Renal pelvis (tissue), 12 donors: ENCODE measurements at places on chromosomes 4 and X. TPM values are rescaled to one million over a fixed set of nuclear protein-coding genes. Genes with fewer than 3 reads are reported as not detected.

DNA sequence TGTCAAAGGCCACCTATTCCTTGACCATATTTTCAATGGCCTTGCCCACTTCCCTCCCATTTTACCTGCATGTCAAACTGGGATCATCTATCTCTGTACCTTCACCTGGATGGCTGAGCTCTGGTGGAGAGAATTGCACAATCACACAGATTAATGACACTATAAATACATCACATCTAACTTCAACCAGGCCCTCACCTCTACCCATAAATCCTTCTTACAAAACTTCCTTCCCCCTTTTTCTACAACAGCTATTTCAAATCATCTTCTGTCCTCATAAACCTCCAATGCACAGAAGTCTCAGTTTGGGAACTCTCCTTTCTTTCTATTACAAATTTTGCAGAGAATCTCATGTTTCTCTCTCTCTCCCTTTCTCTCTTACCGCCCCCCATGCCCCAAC lies 9.2 kb downstream of the PALLD start:
- no peak for DNase-seq

DNA sequence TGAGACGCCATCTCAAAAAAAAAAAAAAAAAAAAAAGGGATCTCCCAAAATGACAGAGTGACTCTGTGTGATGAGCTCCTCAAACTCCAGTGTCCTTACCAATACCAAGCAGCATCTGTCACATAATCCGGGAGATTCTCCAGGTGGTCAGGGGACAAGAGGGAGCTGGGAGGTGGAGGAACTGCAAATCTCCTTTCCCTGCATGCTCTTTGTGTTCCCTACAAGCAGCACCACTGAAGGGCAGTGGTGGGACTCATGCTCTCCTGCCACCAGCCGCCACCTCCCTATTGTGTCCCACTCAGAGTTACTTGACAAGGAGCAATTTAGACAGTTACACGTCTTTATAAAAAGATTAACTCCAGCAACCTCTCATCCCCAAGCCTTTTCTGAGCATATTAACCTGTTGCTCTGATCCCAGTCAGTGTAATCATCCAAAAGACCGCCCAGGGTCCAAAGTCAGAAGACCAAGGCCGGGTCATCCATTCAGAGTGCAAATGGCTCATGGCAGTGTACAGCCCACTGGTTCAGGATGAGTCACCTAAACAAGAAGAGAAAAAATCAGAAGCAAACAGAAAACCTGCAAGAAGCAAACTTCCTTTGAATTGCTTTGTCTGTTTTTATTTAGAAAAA lies 23.6 kb downstream of the MGST2 start:
- peak; percentile 15 for DNase-seq

The SFRP2 gene
- 14.7 TPM for polyA plus RNA-seq

DNA sequence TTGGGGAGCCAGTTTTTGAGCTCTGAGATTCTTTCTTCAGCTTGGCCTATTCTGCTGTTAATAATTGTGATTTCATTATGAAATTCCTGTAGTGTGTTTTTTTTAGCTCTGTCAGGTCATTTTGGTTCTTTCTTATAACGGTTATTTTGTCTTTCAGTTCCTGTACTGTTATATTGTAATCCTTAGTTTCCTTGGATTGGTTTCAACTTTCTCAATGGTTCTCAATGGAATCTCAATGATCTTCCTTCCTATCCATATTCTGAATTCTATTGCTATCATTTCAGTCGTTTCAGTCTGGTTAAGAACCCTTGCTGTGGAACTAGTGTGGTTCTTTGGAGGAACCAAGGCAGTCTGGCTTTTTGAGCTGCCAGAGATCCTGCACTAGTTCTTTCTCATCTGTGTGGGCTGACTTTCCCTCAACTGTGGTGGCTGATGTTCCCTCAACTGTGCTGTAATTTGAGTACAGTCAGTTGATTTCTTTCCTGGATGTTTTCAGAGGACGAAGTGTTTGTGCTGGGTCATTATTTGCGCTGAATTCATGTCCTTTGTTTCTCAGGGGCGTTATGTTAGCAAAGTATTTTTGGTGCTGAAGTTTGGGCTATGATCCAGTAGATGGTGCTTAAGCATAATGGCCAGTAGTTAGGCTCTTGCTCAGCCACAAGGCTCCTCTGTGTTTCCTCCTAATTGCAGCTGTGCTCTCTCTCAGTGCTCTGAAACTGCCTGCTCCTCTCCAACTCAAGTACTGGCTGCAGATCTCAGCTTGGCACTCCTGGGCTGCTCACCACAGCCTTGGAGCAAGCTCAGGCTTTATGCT lies 27.5 kb downstream of the ENPEP start:
- DNase-seq: no peak

The DRD5 gene
- 0.80 TPM for polyA plus RNA-seq

DNA sequence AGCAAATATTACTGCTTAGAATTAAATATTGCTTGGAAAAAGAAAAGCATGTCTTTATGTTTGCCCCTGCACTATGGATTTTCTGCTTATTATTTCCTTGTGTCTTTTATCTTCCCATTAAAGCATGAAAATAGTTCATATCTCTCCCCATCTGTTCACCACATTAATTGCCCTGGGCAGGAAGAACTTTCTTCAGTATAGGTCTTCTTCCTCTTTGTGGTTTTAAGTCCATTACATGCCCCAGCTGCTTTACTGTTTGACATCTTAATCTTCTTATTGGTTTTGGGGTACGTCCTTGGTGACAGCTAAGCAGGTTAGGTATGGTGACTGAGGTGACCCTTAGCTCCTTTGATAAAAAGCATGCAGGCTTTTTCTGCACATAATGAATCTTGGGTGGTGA lies 157.3 kb downstream of the AASDH start:
- DNase-seq: no peak

GRCh38 chr4:108335081-108335480 lies 166.3 kb upstream of the LEF1 start:
- DNase-seq: no peak

GRCh38 chr4:141565379-141566089 lies 70.8 kb upstream of the IL15 start:
- DNase-seq: peak; percentile 33

DNA sequence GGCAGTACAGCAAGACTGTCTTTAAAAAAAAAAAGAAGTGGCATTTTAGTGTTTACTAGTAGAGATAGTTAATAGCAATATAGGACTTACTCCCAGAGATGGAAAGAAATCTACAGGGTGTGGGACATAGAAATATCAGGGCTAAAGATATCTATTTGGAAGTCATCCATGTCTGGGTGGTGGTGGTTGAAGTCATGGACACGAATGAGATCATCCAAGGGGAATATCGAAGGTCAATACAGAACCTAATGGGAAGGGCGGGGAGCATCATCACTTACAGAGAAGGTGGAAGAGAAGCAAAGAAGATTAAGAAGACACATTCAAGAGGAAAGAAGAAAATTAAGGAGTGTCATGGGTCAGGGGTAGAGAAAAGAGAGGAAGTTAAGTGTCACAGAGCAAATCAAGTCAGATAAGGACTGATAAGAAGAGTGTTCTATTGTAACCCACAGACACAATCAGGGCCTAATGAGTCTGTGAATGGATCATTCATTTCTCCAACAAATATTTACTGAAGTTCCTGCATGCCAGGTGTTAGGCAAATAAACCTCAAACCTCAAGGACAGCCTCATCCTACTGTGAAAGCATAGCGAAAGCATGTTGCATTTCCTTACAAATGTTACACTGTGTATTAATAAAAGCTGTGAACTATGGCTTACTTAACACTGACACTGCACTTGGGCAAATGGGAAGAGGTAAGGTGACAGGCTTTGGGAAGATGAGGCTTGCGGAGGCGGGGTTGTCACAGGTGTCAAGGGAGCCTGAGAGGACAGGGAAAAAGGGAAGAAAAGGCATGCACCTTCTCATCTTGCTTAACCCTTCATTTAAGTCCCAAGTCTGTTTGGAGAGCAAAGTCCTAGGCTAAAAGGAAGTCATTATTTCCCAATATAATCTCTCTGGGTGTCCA lies 65.3 kb downstream of the ELOVL6 start:
- no peak for DNase-seq

DNA sequence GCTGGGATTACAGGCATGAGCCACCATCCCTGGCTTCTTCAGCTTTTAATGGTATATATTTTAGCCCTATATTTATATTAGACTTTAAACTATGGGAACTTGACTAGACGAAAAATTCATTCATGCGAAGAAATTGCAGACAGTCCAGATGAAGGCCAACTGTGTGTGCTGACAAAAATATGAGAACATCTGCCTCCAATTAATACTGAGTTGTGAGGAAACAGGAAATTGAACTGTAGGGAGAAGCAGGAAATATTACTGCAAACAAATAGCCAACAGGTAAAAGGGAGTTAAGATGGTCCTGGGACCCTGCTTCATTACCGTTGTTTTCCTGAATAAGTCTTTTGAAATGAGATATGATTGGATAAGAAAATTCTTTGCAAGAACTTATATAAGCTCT lies 26.3 kb downstream of the MGARP start:
- no peak for DNase-seq

DNA sequence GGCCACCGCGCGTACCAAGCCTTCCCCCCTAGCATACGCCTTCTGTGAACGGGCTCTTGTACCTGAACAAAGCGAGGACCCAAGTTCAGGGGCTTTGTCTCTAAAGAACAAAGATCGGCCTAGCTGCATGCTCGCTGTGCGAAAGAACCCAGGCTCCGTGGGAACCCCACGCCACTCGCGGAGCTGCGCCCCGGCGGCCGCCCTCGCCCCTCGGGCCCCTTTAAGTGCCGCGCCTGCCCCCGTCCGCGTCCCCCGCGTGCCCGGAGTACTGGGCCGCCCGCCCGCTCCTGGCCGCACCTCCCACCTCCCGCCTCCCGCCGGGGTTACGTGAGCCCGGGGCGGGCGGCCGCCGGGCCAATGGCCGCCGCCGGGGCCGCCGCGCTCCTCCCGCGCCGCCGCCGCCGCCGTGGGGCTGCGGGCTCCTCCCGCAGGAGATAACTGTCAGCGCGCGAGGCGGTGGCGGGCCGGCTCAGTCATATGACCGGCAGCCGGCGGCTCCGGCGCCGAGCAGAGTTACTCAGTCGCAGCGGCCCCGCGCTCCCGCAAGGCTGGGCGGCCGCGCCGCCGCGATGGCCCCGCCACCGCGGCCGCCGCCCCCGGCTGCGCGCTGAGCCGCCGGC lies at the start of gene FNIP2:
Gene FNIP2, plus strand, starts transcription at position 472 of the 620 bp plus-strand sequence. CDS start 187 bp downstream, outside the sequence.
- DNase-seq: peak; percentile 78

The AKAP4 gene
- polyA plus RNA-seq: 0.09 TPM

- DNase-seq: no peak
These were observed 205.9 kb upstream of the VCX start for GRCh38 chrX:7637066-7637465.

- no peak for DNase-seq
These were observed 162.7 kb upstream of the KIT start for GRCh38 chr4:54495091-54495490.

The PDE6B gene
- 40.3 TPM for polyA plus RNA-seq

- no peak for DNase-seq
These were observed 260.5 kb downstream of the IQCM start for GRCh38 chr4:149555146-149555545.

The REELD1 gene
- 1.1 TPM for polyA plus RNA-seq

The F9 gene
- polyA plus RNA-seq: not detected

The DCX gene
- polyA plus RNA-seq: 2.1 TPM

DNA sequence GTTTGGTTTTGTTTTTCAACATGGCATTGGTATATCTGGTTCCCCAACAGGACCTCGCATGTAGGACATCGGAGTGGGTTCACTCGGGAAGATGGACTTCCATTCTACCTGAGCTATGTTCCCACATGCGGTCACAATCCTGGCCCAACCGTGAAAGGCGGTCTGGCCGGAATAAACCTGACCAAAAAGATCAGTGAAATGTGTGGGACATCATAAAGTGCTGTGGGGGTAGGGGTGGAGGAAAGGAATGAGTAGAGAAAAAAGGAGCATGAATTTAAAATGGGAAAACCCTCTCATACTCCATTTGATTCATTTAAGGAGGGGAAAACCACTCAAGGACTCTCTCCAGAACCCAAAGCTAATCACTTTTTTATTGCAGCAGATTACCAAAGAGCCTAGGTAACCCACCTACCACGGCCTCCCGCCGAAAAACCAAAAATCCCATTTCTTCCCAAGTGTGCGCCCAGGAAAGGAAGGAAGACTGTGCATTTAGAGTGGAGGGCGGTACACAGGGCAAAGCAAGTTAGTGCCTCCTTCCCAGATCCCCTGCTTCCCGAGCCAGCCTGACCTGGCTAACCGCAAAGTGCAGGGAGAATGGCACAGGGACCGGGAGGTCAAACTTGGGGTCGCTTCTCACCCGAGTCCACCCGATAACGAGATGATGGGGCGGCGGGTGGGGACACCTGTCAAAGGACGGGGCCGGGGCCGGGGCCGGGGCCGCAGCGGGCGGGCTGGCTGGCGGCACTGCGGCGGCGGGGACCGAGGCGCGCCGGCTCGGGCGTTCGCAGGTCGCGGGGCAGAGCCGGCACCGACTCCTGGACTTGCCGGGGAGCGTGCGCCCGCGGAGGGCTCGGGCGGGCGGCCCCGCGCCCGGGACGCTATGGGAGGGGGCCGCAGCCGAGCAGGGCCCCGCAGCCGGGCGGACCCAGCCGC lies 669 bp downstream of the TMEM150C start:
- no peak for DNase-seq

The LRIT3 gene
- 0.34 TPM for polyA plus RNA-seq

- DNase-seq: no peak
These were observed 177.5 kb downstream of the ENOX2 start for GRCh38 chrX:130725519-130725918.

- DNase-seq: peak; percentile 36
These were observed 2.2 kb upstream of the CFI start for GRCh38 chr4:109803924-109804571.
